ENCODE measurements at places on chromosomes 11 and 22.

DNA sequence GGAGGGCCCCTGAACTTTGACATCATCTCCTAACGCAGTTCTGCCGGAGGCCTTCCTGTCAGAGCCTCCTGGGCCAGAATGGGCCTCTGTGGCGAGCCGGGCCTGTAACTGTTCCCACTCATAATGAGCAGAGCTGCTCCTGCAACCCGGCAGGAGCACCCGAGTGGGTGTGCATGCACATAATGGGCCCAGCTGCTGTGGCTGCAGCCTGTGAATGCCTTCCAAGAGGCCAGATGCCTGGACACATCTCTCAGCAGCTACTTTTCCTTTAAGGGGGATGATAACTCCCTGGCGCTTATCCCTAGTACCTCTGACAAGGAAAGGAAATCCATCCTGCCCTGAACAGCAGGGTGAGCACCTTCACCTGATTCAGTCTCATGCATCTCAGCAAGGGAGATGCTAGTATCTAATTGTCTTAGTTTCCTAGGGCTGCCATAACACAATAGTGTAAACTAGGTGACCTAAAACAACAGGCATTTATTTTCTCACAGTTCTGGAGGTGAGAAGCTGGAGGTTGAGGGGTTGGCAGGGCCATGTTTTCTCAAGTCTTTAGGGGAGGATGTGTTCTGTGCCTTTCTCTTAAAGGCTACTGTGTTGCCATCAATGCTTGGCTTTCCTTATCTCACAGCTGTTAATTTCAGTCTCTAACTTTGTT lies 120.5 kb downstream of the TEAD1 start:
- DNase-seq, result no peak

DNA sequence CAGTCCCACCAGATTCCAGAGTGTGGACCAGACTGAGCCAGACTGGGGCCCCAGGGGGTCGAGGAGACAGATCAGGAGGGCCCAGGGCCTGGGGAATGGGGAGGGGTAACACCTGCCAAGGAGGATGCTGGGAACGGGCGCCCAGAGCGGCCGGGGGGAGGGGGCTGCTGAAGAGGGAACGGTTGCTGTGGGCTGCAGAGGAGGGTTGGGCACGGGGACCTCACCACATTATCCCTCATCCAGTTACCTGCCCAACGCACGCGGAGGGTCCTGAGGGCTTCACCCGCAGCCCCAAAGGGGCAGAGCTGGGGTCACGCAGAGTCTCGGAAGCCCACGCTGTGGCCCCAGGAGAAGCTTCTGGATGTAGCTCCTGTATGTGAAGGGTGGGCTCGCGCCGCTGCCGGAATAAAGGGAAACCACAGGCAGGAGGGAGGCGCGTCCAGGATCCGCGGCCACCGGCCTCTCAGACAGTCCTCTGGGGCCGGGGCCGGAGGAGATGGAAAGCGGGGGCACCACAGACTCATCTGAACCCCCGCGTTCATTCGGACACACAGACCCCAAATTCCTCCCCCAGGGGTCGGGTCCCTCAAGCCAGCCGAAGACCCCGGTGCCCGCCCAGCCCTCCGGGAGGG lies 866 bp upstream of the SELENOO start:
- peak; percentile 55 for DNase-seq

DNA sequence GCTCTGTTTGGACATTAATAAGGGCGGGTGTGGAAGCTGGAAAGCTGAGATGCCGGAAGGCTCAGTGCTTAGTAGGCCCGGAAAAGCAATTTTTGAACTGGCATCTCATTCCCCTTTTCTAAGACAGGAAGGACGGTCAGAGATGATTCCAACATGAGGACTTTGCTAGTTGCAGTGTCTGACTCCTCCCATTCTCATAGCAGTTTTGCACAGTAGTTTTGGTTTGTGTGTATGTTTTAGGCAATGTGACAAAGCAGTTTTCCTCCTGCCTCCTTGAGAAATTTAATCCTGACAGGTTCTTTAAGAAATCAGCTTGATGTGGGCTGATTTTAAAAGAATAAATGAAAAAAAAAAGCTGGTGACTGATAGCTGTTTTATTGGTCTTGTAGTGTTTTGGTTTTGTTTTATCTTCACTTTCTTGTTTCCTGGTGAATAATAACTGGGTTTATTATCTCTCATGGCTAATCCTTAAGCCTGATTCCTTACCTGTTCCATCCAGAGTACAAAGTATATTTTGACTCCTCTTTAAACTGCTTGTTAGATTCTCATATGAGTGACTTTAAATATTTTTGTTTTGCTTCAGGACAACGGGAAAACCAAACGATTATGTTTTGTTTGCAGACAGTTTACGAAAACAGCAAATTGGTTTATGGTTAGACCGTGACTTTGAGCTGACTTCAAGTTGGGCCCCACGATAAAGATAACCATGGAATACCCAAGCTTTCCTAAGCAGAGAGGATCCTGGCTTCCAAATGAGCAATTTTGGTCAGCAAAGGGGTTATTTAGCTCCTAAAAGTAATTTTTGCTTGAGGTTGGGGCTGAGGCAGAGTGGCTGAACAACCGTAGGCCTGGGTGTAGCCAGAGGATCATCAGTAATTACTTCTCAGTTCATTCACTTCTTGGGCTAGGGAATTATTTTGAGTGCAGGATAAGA lies 3.4 kb downstream of the PTPRJ start:
- DNase-seq, result no peak

- no peak for DNase-seq
These were observed 894.4 kb downstream of the TBC1D22A start for GRCh38 chr22:47656806-47657205.

GRCh38 chr11:132962041-132962440 lies 570.3 kb downstream of the OPCML start:
- DNase-seq, result no peak

DNA sequence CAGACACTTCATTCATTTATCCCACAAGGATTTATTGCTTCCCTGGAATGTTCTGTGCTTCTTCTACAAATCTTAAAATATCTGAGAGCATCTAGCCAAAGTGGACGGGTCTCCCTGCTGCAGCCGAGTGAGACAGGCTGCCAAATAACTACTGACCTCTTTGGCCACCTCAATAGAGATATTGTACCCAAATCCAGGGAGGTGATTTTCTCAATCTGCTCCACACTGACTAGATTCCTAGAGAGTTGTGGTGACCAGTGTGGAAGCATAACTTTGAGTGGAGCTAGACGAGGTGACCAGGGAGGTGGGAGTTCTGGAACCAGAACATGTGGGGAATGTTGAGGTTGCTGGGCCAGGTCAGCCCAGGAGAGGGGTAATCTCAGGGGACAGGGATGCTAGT lies 77.5 kb downstream of the THAP12 start:
- no peak for DNase-seq

GRCh38 chr22:18033204-18033998 lies 9.0 kb upstream of the MICAL3 start:
- no peak for DNase-seq

DNA sequence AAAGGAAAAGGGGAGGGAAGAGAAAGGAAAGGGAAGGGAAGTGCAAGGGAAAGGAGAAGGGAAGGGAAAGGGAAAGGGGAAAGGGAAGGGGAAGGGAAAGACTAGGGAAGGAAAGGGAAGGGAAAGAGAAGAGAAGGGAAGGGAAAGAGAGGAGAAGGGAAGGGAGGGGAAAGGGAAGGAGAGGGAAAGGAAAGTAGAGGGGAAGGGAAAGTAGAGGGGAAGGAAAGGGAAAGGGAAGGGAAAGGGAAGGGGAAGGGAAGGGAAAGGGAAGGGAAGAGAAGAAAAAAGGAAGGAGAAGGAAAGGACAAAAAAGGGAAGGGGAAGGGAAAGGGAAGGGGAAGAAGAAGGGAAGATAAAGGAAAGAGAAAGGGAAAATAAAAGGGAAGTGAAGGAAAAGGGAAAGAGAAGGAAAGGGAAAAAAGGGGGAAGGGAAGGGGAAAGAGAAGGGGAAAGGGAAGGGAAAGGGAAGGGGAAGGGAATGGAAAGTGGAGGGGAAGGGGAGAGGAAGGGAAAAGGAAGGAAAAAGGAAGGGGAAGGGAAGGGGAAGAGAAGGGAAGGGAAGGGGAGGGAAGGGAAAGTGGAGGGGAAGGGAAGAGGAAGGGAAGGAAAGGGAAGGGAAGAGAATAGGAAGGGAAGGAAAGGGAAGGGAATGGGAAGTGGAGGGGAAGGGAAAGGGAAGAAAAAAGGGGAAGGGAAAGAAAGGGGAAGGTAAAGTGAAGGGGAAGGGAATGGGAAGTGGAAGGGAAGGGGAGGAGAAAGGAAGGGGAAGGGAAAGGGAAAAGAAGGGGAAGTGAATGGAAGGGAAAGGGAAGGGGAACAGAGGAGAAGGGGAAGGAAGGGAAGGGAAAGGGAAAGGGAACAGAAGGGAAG lies 138.2 kb downstream of the SPATA19 start:
- no peak for DNase-seq

DNA sequence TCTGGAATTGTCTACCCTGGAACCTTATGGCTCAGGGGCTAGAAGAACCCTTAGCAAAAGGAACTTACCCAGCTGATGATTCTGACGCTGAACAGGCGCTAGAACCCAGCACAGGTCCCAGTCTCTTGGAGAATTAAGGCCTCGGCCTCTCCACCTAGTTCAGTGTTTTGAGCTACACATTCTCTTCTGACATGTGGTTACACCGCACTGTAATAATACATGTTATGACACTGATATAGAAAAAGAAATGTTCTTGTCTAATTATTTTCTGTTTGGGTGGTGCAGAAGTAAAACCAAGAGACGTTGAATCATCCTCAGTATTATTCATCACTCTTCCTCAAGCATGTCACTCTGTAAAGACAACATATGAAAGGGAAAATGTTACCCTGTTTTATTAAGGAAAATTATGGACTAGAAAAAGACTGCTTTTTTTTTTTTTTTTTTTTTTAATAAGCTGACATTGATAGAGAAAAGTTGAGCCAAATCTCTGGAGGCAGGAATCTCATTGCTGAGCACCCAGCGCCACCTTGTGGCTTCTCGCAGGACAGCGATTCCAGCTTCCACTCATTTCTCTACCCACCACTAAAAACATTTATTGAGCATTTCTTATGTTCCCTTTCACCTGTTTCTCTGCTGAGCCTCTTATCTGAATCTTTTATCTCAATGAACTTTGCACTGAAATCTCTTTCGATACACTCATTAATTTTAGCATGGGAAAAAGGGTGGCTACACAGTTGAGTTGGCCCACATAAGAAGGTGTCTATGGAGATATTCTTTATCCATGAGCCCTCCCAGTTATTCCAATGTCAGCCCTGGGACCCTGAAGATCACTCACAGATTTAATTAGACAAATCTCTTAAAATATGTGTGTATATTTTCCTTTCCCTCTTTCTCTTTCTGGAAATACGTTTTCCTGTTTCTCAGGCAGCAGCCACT lies 12.6 kb upstream of the APLNR start:
- DNase-seq, result peak; percentile 82

GRCh38 chr11:66853242-66854229 lies 3.3 kb upstream of the LRFN4 start:
- DNase-seq, result no peak

DNA sequence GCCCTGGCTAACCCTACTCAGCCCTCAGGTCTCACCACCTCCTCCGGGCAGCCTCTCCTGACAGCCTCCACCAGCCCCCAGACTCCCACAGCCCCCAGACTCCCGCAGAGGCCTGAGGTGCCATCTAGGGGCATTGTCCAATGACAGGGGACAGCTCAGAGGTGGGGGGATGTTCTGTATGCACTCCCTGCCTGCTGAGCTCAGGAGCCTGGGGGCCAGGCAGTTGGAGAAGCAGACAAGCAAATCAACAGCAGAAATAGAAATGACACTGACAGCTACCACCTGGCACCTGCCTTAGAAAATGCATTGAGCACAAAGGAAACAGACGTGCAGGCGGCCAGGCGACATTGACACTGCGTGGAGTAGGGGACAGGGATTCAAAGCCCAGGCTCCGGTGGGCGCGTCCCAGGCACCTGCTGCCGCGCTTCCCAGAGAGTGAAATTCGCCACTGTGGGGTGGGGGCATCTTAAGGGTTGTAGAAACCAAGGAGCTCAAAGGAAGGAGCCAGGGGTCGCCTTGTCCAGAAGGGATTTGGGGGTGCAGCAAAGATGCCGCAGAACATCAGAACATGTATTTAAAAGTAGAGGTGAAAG lies 22.5 kb upstream of the WNT7B start:
- no peak for DNase-seq

DNA sequence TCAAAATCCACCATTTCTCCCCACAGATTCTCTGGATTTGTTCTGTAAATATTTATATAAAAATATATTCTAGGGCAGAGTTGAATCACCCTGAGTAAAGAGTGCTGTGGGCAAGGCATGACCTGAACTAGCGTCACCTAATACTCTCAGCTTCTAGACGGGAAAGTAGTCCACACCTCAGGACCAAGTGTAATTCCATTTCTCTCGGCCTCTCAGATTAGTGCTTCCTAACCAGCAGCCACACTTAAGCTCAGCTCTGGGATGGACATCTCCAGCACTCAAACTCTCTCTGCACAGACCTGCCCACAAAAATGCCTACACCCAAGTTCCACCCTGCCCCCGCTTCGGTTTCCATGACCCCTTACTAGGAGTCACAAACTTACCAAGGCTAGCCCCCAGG lies 5.3 kb downstream of the SPTBN2 start:
- no peak for DNase-seq

DNA sequence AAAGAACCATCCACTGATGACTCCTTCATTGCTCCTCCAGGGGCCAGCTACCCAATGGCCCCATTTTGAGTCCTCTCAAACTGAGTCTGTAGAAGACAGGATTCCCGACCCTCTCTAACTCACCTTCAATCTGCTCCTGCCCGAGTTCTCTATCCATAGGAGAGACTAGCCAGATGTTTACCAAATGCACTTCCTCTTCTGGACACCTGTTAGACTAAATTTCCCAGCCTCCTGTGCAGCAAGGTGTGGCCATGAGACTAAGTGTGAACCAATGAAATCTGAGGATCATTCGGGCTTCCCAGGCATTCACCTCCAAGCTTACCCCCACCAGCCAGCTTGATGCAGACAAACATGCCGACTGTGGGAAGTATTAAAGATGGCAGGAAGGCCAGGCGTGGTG lies 7.6 kb downstream of the PISD start:
- DNase-seq, result no peak

GRCh38 chr11:113730887-113731726 lies 25.0 kb upstream of the TMPRSS5 start:
- peak; percentile 40 for DNase-seq

GRCh38 chr11:83711106-83711527 lies 424.9 kb upstream of the CCDC90B start:
- no peak for DNase-seq

GRCh38 chr11:123308077-123308476 lies 113.0 kb upstream of the CLMP start:
- DNase-seq, result no peak

DNA sequence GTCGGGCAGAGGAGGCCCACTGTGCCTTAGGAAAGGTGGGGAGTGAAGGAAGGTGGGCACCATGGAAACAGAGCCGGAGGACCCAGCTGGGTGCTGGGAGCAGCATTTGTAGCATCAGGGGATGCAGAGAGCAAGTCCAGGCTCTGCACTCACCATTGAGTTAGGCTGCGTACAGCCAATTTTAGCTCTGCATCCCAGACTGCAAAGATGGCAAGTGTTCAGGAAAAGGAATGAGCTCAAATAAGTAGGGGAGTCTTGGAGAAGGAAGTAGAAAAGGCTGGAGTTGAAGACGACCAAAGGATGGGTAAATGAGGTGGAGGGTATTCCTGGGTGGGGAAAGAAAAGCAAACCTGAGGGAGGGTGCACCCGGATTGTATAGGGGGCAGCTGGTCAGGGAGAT lies 31.6 kb upstream of the ETS1 start:
- DNase-seq, result no peak
